ENCODE measurements at places on chromosomes 5 and 9.

DNA sequence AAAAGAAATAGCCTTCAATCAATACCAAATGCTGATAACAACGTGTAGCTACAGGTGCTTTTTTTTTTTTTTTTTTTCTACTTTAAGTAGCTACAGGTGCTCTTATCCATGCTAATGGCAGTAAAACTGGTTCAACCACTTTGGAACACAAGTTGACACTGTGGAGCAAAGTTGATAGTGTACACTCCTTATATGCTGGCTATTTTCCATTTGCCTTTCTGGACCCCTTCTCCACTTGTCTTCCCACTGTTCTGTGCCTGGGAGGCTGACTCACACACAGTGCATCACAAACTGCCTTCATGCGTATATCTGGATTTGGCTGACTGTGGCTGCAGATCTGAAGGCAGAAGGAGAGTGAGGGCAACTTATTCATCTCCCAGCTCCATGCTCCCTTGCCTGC is 247.9 kb downstream of the MSX2 start:
- DNase-seq = no peak

GRCh38 chr9:9522406-9522805 is 1090.4 kb downstream of the PTPRD start:
- DNase-seq = no peak

GRCh38 chr5:118146824-118147223 is 841.5 kb downstream of the DTWD2 start:
- no peak for DNase-seq

GRCh38 chr5:134120386-134121138 is 6.1 kb downstream of the TCF7 start:
- no peak for DNase-seq

- no peak for DNase-seq
Measured at GRCh38 chr5:8213701-8214240, 344.8 kb downstream of the MTRR start.

GRCh38 chr9:122252796-122253195 is 11.8 kb downstream of the RBM18 start:
- no peak for DNase-seq

DNA sequence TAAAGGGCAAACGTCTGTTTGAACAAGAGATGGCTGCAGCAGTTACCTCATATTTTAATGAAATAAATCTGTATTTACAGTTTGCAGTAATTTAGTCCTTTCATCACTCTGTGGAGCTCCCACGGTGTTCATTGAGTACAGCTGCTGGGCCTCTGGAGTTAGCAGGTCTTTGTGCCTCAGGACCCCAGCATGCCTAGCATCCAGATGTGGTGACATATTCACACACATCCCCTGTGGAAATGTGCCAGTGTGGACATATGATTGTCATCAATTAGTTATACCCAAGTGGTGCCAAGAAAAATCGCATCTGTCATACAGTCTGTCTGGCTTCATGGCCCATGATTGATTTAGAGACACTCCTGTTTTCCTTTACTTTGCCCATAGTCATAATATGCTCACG is 77.3 kb downstream of the NNT start:
- DNase-seq = no peak

GRCh38 chr5:123303802-123304201 is 119.4 kb downstream of the CEP120 start:
- no peak for DNase-seq
